ENCODE measurements at places on chromosomes 5 and 9. TPM values are rescaled to one million over a fixed set of nuclear protein-coding genes. Genes with fewer than 3 reads are reported as not detected.

HARS2 gene
- total RNA-seq: 53.8 TPM

SH3TC2 gene
- not detected for total RNA-seq

PDLIM4 gene
- not detected for total RNA-seq

HAVCR2 gene
- 4.6 TPM for total RNA-seq

MRPL50 gene
- total RNA-seq: 16.7 TPM

NEUROG1 gene
- total RNA-seq: not detected

MYMK gene
- total RNA-seq: not detected

PRXL2C gene
- 13.2 TPM for total RNA-seq

GRCh38 chr9:77848404-77848803 is 183.2 kb downstream of the GNAQ start:
- H3K27ac ChIP-seq: no peak overlapping the region
- DNase-seq: no peak
- no peak overlapping the region for H3K4me3 ChIP-seq
- H3K36me3 ChIP-seq: peaks cover 4% of the 10 kb centered on the region
- no peaks in the 10 kb centered on the region for H3K27me3 ChIP-seq
- peaks cover 6% of the 10 kb centered on the region for H3K4me1 ChIP-seq

- H3K4me3 ChIP-seq: peak overlapping the region; percentile 38
- no peaks in the 10 kb centered on the region for H3K27me3 ChIP-seq
- peak overlapping the region; percentile 96 for H3K27ac ChIP-seq
- peaks cover 84% of the 10 kb centered on the region for H3K4me1 ChIP-seq
Measured at GRCh38 chr9:114372921-114373448, 14.8 kb downstream of the AKNA start.

- H3K4me1 ChIP-seq: no peaks in the 10 kb centered on the region
- H3K4me3 ChIP-seq: no peak overlapping the region
- H3K36me3 ChIP-seq: no peaks in the 10 kb centered on the region
- peaks cover 3% of the 10 kb centered on the region for H3K27me3 ChIP-seq
- no peak for DNase-seq
Measured at GRCh38 chr5:133531178-133531577, 81.2 kb downstream of the FSTL4 start.

- no peaks in the 10 kb centered on the region for H3K27me3 ChIP-seq
- no peak overlapping the region for H3K4me3 ChIP-seq
- H3K4me1 ChIP-seq: no peaks in the 10 kb centered on the region
- DNase-seq: no peak
- H3K36me3 ChIP-seq: peaks cover 56% of the 10 kb centered on the region
Measured at GRCh38 chr9:15182101-15182551, 124.9 kb downstream of the TTC39B start.

- no peak overlapping the region for H3K27ac ChIP-seq
- H3K4me3 ChIP-seq: no peak overlapping the region
- no peaks in the 10 kb centered on the region for H3K27me3 ChIP-seq
- H3K36me3 ChIP-seq: no peaks in the 10 kb centered on the region
- no peaks in the 10 kb centered on the region for H3K4me1 ChIP-seq
Measured at GRCh38 chr5:32625106-32625505, 39.7 kb downstream of the SUB1 start.

- H3K27me3 ChIP-seq: no peaks in the 10 kb centered on the region
- no peak for DNase-seq
- no peak overlapping the region for H3K4me3 ChIP-seq
- peaks cover 6% of the 10 kb centered on the region for H3K4me1 ChIP-seq
- H3K27ac ChIP-seq: no peak overlapping the region
Measured at GRCh38 chr5:81755320-81755719, 4.4 kb upstream of the SSBP2 start.

- H3K27ac ChIP-seq: no peak overlapping the region
- no peaks in the 10 kb centered on the region for H3K27me3 ChIP-seq
- no peaks in the 10 kb centered on the region for H3K36me3 ChIP-seq
- H3K4me1 ChIP-seq: no peaks in the 10 kb centered on the region
- H3K4me3 ChIP-seq: no peak overlapping the region
Measured at GRCh38 chr9:100370064-100370723, 17.5 kb upstream of the TEX10 start.

DNA sequence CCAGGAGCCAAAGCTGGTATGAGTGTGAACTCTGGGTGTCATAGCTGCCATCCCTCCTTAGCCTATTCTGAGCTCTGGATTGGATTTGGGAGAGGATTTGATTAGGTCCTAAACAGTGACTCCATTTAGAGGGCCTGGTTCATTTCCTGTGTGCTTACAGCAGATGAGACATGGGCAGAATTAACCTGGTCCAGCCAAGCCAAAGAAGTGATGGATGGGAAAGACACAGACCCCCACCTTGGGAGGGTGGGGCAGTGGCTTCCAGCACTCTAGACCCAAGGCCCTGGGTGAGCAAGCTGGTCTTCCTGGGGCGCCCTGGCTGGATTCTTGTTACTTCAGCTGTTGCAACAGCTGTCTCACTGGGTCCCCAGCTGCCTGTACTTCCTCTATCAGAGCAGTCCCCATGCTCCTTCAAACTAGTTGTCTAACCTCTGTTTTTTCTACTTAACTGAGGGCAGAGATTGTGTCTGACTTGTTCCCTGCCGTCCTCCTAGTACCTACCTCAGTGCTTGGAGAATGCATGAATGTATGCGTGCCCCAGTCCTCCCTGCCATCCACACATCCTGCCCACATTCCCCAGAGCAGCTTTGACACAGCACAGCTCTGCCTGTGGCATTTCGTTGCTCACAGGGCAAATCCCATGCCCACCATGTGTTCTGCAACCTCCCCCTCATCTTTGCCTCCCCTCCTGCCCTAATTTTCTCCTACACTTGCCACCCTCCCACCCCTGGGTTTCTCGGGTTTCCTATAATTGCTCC is 115.9 kb downstream of the RGS3 start:
- H3K36me3 ChIP-seq: peaks cover 8% of the 10 kb centered on the region
- peaks cover 79% of the 10 kb centered on the region for H3K4me1 ChIP-seq

DNA sequence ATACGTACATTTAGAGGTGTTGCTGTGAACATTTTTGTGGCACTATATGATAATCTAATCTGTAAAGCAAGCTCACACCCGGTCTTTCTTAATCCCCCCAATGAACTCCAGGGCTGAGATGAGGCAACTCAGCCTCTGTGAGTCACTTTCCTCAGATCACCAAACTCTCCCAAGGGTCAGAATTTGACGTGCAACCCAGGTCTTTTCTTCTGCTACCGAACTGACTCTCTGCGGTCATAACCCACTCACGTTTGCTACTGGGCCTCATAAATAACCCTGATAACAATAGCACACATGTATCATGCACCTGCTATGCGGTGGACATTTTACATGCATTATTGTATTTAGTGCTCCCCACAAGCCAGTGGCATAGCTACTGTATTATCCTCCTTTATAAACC is 153.1 kb downstream of the DROSHA start:
- H3K4me3 ChIP-seq: no peak overlapping the region
- no peak for DNase-seq
- no peaks in the 10 kb centered on the region for H3K4me1 ChIP-seq
- H3K27me3 ChIP-seq: peaks cover 7% of the 10 kb centered on the region
- H3K36me3 ChIP-seq: no peaks in the 10 kb centered on the region
- H3K27ac ChIP-seq: no peak overlapping the region

- H3K27me3 ChIP-seq: peaks cover 37% of the 10 kb centered on the region
- no peaks in the 10 kb centered on the region for H3K4me1 ChIP-seq
- no peak overlapping the region for H3K27ac ChIP-seq
- no peaks in the 10 kb centered on the region for H3K36me3 ChIP-seq
- no peak overlapping the region for H3K4me3 ChIP-seq
Measured at GRCh38 chr5:849651-850301, 1.0 kb downstream of the ZDHHC11 start.

- peaks cover 27% of the 10 kb centered on the region for H3K27me3 ChIP-seq
- peak within 1 kb of the TSS; percentile 82 for H3K4me3 ChIP-seq
- no peak within 1 kb of the TSS for H3K27ac ChIP-seq
- DNase-seq: no peak
- H3K4me1 ChIP-seq: peaks cover 6% of the 10 kb centered on the region
Measured at GRCh38 chr5:138752951-138753793, at the start of gene CTNNA1. Gene CTNNA1, plus strand, starts transcription at chr5:138753425. Its CDS starts 28,500 bp downstream, at chr5:138781925.

- H3K27ac ChIP-seq: no peak overlapping the region
- no peaks in the 10 kb centered on the region for H3K36me3 ChIP-seq
- no peaks in the 10 kb centered on the region for H3K27me3 ChIP-seq
Measured at GRCh38 chr5:175609526-175609925, 48.3 kb upstream of the HRH2 start.

DNA sequence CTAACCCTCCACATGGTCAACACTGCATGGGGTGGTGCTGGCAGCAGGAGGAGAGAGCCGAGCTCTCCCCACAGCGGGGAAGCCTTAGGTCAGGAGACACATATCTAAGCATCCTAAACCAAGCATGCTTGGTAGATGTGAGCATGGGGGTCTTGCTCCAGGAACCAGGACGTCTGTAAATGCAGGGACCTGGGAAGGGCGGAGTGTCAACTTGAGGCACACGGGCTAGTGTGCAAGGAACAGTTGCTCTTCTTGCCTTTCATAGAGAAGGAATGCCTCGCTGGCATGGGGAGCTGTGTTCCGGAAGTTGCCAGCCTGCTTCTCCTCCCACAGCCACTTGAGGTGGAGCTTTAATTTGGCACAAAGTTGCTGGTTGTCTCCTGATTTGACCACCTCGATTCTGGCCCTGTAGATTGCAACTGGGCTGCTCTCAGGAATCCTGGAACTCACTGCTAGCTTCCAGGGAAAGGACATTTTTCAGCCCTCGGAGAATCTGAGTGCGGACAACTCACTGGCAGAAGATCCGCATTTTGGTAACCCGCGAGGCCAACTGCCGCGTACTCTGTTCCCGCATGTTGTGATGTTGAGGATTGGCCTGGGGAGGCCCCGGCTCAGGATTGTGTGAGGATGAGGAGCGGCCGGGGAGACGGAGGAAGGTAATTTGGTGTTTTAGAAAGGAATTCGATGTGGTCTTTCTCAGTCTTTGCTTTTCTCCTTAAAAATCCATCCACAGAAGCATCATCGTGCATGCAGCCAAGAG is 370.3 kb upstream of the IRX1 start:
- H3K4me1 ChIP-seq: no peaks in the 10 kb centered on the region
- H3K27ac ChIP-seq: no peak overlapping the region
- no peak for DNase-seq
- H3K36me3 ChIP-seq: no peaks in the 10 kb centered on the region
- no peaks in the 10 kb centered on the region for H3K27me3 ChIP-seq

GRCh38 chr9:33106827-33107621 is 30.6 kb upstream of the SMU1 start:
- DNase-seq: no peak
- no peaks in the 10 kb centered on the region for H3K4me1 ChIP-seq
- no peak overlapping the region for H3K4me3 ChIP-seq
- no peaks in the 10 kb centered on the region for H3K27me3 ChIP-seq
- H3K36me3 ChIP-seq: peaks cover 12% of the 10 kb centered on the region
- H3K27ac ChIP-seq: no peak overlapping the region

DNA sequence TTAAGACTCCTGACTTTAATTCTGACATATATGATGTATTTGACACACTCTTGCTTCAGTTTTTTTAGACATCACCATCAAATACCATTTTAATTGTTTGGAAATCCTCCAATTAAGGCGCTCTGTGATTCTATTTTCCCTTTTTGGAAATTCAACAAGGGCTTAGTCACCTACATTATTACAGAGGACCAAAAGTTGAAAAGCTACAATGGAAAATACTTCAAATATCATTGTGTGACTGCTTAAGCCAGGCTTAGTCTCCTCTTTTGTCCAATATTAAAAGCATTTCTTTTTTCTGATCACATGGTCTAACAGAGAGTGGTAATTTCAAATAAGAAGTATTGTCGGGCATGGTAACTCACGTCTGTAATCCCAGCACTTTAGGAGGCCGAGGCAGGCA is 160.3 kb downstream of the CEMIP2 start:
- no peak for DNase-seq
- H3K27ac ChIP-seq: no peak overlapping the region
- H3K36me3 ChIP-seq: no peaks in the 10 kb centered on the region
- H3K27me3 ChIP-seq: no peaks in the 10 kb centered on the region
- H3K4me1 ChIP-seq: no peaks in the 10 kb centered on the region

DNA sequence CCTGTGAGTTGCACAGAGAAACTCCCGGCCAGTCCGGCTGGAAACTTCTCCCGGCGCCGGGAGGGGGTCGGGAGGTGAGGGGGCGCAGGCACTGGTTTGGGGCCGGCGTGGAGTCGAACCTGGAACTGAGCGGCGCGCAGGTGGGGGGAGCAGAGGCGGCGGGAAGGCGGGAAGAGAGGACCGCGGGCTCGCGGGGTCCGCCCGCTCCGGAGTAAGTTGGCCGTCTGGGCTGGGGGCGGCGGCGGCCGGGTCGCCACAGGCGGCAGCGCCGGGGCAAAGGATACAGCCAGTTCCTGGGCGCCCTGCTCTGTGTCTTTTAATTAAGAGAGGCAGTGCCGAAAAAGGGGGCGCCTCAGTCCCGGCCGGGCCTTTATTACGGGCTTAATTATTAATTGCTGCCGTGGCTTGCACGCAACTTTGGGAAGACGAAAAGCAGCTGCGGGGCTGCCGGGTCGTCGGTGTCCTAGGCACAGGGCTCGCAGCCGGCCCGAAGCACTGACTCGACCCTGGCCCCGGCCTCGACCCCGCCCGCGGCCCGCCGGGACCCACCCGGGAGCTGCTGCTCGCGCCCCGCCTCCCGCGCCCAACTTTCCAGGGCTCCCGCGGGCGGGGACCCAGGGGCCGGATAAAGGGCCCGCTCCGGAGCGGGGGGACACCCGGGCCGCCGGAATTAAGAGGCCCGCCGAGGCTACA is 1.1 kb downstream of the NTNG2 start:
- no peak for DNase-seq
- H3K36me3 ChIP-seq: no peaks in the 10 kb centered on the region
- H3K4me3 ChIP-seq: peak overlapping the region; percentile 64

DNA sequence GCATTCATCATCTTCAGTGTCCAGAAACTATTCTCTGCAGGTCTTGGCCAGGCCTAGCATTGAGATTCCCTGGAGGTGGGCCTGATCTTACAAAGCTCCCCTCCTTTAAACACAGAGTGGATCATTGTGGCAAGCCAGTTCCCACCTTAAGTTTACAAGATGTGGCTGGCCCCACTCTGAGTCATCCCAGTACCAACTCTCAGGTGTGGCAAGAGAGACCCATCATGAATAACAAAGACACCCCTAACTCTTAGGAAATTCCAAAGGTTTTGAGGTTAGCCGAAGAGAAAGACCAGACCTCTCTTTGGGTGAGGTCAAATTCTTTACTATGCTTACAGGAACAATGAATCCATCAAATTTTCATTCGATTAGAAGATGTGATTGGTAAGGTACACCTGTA is 78.2 kb downstream of the RFK start:
- H3K27me3 ChIP-seq: no peaks in the 10 kb centered on the region
- no peak overlapping the region for H3K4me3 ChIP-seq
- H3K27ac ChIP-seq: no peak overlapping the region
- no peaks in the 10 kb centered on the region for H3K4me1 ChIP-seq

- no peak overlapping the region for H3K27ac ChIP-seq
- no peaks in the 10 kb centered on the region for H3K36me3 ChIP-seq
- peak overlapping the region; percentile 66 for H3K4me3 ChIP-seq
Measured at GRCh38 chr9:127396253-127396807, 639 bp upstream of the SLC2A8 start.

Data from T-cell (primary cell).